ENCODE measurements at places on chromosomes 2 and 18.
A peak's percentile ranks its signal among the peaks of the same experiment; 100 is the strongest.

DNA sequence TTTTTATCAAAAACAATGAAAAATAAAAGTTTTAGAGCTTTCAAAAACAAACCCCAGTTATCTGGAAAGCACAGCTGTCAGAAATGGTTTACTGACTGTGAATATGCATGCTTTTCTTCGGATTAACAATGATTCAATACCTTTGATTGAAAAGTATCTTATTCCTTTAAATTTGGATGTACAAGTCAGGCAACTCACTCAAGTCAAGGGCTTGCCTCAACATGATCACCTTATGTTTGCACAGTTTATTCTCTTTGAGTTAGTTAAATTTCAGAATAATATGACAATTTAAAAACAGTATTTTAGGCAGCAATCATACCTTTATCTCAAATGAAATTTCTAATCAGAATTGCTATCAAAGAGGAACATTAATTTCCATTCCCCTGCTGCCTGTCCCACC is 108.8 kb upstream of the FOSL2 start:
- DNase-seq = no peak

DNA sequence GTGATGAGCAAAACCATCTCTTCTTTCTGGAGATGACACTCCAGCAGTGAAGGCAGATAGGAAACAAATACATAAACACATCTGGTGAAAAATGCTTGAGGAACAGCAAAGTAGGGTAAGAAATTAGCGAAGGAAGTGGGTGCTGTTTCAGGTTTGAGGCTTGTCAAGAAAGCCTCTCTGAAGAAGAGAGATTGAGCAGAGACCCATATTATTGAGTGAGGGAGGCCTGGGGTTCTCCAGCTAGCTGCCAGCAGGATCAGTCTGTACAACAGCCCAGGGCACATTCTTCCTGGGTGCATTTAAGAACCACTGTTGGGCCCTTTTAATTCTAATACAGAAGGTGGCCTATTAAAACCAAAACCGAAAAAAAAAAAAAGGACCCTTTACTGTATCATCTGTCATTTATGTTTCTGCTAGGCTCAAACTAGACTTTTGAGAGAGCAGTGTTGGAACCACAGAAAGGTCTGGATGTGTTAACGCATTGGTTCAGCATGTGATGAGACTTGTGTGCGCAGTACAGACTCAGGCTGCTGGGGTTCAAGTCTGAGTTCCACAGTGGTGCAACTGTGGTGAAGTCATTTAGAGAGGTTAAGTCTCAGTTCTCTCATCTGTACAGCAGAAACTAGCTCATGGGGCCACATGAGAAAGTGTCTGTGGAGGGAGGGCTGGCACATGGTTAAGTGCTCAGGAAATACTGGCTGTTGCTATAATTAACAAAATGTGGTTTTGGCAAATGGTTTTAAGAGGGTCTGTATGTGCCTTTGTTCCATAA is 28.9 kb downstream of the MGAT5 start:
- DNase-seq = no peak

- no peak for DNase-seq
Measured at GRCh38 chr2:239791526-239792404, 233.4 kb downstream of the NDUFA10 start.

- DNase-seq = no peak
Measured at GRCh38 chr2:55772109-55772980, 78.7 kb upstream of the PNPT1 start.

GRCh38 chr2:121202541-121203310 is 82.3 kb downstream of the TFCP2L1 start:
- DNase-seq = no peak

DNA sequence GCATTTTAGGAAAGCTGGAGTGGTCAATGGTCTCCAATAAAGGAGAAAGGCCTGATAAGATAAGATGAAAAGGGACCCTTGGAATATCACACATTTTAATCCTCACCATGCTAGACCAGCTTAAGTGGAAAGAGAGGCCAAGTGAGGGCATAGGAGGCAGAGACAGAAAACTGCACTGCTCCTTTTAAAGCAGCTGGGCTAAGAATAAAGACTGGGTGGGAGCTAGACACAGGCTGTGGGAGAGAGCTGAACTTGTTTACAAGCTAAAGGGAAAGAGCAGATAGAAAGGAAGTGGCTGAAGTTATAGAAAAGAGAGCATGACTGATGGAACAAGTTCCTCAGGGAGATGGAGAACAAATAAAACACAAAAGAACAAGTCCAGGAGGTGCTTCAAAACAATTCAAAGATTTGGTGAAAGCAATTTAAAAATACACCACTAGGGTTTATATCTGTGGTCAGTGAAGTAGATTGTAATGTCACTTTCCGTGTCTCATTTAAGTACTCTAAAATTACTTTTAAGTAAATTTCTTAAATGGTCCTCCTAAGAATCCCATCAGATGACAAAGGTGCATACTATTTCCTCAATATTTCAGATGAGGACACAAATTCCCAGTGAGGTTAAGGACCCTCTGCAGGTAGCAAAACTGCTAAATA is 7.5 kb downstream of the COL5A2 start:
- no peak for DNase-seq

- peak; percentile 92 for DNase-seq
Measured at GRCh38 chr2:11056614-11057013, 98.7 kb upstream of the SLC66A3 start.

DNA sequence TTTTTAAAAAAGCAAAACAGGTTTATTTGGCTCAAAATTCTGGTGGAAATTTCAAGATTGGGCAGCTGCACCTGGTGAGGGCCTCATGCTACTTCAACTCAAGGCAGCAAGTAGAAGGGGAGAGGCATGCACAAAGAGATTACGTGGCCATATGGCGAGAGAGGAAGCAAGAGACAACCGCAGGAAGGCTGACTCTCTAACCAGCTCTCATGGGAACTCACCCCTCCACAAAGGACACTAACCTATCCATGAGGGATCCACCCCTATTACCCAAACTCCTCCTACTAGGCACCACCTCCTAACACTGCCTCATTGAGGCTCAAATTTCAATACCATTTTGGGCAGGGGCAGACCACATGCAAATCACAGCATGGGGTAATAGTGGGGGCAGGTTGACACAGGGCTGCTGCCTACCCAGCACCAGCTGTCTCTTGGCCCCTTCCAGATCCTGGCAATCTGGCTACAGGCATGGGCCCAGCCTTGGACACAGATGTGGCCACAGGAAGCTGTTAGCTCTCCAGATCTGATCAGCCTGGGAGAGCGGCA is 2.0 kb upstream of the CAPN10 start:
- DNase-seq = no peak

GRCh38 chr2:241900251-241901017 is 30.9 kb downstream of the RTP5 start:
- no peak for DNase-seq

DNA sequence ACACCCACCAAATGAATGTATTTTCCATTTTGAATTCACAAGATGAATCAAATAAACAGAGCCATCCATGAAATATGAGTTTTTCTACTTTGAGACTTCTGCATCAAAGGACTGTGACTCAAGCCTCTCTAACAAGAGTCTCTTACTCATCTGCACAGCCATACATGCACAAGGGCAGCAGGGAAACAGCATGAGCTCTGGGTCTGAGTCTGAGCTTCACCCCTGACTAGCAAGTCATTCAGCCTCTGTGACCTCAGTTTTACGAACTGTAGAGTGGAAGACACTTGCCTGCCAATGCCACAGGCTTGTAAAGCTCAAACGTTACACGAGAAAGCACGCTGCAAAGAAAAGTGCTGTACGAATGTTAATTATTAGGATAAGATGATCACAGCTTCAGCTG is 42.9 kb downstream of the MREG start:
- DNase-seq = no peak

DNA sequence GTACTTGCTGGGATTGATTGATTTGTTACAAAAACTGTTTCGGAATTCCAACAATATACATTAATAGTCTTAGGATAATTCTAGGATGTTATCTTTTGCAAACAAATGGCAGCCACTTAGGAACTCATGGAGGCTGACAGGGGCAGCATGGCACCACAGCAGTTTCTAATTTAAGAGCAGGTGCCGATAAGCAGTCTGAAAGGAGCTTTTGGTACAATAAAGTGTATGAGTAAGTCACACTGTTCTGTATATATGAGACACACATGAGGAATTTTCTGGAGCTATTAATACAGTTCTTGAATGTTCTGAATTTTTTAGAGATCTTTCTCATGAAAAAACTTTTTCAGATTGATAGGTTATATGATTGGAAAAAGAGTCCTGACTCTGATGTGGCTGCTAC is 52.2 kb downstream of the EIF5B start:
- DNase-seq = peak; percentile 31

GRCh38 chr2:68764041-68764805 is 29.6 kb downstream of the ARHGAP25 start:
- no peak for DNase-seq

DNA sequence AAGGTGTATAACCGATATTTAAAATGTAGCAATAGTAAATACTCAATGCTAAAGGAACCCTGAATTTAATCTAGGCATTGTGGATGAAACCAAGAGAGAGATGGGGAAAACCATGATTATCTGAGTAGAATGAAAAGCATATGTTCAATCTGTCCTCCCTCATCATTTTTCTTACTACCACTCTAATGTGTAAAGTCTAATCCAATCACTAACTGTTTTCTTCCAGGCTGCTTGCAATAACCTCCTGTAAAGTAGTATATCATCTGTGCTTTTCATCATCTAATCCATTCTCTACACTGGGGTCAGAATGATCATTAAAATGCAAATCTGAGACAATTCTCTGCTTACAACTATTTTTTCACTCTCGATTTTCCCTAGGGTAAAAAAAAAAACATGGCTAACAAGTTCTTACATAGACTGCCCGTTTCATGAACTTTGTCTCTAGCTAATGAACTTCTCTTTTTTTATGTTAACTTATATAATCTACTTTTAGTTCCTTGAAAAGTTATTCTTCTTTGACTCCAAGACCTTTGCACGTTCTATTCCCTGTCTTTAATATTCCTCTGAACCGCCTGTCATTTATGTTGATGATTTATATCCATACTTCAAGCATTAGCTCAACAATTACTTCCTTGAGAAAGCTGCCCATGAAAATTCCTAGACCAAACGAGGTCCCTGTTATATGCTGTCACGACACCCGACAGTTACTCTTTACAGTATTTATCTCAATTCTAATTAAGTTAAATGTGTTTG is 94.7 kb upstream of the SLC8A1 start:
- no peak for DNase-seq

DNA sequence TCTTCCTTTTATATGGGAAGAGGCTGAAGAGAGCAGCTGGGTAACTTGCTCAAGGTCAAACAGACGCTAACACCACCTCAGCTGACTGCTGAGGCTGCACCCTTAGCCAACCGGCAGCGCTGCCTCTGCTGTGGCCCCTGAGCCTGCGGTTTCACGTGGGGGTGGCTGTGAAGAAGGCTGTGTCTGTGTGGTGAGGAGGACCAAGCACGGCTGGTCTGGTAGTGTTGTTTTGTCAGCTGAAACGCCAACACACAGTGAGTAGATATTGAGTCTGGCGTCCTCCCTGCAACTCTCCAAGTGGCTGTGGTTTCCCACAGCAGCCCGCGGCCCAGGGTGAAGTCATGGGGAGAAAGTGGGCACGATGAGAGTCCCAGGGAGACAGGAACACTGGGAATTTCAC is 69.6 kb downstream of the THNSL2 start:
- DNase-seq = no peak

- no peak for DNase-seq
Measured at GRCh38 chr2:235769046-235769445, 275.2 kb downstream of the AGAP1 start.

GRCh38 chr2:41930807-41931566 is 116.8 kb upstream of the PKDCC start:
- no peak for DNase-seq

- no peak for DNase-seq
Measured at GRCh38 chr18:70397259-70397925, 108.5 kb downstream of the SOCS6 start.

GRCh38 chr2:23497536-23497935 is 112.6 kb downstream of the KLHL29 start:
- no peak for DNase-seq

DNA sequence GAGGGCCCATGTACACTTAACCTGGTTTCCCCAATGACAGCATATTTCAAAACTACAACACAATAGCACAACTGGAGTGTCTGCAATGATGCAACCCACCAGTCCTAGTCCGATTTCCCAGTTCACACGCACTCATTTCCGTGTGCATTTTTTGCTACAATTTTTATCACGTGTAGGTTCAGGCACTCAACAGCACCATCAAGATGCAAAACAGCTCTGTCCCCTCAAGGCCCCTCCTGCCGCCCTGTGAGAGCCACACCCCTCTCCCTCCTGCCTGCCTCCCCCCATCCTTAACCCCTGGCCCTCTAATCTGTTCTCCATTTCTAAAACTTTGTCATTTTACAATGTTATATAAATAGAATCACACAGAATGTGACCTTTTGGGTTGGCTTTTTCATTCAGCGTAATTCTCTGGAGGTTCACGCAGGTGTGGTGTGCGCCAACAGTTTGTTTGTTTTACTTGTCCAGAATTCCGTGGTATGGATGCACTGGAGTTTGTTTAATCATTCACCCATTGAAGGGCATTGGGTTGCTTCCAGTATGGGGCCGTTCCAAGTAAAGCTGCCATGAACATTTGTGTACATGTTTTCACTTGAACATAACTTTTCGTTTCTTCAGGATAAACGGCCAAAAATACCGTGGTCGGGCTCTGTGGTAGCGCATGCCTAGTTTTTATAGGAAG is 8.4 kb downstream of the KCNIP3 start:
- DNase-seq = no peak

DNA sequence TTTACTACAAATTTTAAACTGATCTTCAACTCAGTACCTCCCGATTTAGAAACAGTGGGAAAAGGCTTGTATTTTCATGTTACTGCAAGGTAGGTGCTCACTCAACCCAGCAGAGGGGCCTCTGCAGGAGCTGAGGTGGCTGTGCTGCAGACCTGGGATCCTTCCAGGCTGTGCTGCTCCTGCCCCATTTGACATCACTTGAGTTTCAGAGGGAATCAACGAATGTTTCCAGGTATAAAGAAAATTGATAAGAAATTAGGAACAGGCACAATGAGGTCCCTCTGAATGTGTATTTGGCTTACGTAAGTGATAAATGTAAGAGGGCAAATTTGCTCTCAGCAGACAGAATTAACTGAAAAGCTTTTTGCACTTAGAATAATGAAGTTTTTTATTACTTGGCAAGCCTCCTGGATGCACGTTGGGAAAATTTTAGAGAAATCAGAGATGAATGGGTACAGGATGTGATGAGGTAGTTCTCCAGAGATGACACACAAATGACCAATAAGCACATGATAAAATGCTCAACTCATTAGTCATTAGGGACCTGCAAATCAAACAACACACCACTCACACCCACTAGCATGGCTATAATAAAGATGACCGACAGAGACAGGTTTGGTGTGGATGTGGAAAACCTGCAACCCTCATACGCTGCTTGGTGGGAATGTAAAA is 114.0 kb downstream of the NOL10 start:
- DNase-seq = peak; percentile 79
